Hippocampal formation (tissue), 2 donors: ENCODE measurements at places on chromosomes 4 and X.
A peak's percentile ranks its signal among the peaks of the same experiment; 100 is the strongest.

GRCh38 chrX:48043056-48043455 lies 28.4 kb downstream of the ZNF630 start:
- no peak for DNase-seq

GRCh38 chr4:168696826-168697225 lies 200.0 kb downstream of the PALLD start:
- no peak for DNase-seq

GRCh38 chr4:159444678-159445077 lies 341.8 kb downstream of the RAPGEF2 start:
- DNase-seq: no peak

DNA sequence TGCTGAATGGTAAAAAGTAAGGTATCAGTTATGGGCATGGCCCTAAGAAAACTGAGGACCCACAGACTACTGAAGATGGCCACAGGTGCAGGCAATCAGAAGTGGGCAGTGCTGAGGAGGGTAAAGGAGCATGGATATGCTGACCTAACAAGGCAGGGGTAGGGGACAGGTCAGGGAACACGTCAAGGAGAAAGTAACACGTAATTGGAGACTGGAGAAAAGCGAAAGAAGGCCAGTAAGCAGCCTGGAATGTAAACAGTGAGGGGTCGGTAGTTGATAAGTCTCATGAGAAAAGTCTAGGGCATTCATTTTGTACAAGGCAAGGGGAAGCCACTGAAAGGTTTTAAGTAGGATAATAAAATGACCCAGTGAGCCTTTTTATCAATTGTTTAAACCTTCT lies 153.3 kb downstream of the PRDM5 start:
- DNase-seq: no peak

- no peak for DNase-seq
These were observed 34.9 kb downstream of the HMX1 start for GRCh38 chr4:8836664-8837171.

GRCh38 chr4:94765174-94765573 lies 7.4 kb downstream of the BMPR1B start:
- DNase-seq: no peak

DNA sequence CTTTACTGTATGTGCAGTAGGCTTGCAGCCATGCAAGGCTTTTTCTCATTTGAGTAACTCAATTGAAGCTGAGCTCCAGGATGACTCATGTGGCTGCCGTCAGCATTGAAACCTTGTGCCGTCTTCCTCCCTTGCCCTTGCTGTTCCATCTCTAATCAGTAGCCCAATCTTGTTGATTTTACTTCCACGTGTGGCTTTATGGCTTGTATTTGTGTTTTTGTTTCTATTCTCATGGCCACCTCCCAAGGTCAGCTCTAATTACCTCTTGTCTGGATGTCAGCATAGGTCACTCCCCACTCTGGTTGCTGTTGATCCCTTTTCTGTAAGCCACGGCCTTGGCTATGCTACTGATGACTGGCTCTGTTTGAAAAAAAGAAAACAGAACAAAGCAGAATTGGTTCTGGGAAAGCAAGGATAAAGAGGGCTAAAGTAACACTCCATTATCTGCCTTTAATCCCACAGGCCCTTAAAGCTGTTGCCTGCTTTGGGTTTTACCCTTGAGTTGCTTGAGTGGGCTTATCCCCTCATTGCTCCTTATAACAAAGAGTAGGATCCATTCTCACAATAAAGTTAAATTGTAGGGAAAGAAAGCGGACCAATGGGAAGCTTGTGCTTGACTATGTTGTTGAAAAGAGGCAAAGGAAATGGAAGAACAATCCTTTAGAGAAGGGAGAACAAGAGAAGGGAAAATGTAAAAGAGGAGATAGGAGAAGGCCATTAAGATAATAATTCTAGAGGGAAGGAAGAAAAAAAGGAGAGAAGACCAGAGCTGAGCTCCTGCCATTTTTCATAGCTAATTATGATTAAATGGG lies 173.9 kb upstream of the PGRMC2 start:
- DNase-seq: no peak

DNA sequence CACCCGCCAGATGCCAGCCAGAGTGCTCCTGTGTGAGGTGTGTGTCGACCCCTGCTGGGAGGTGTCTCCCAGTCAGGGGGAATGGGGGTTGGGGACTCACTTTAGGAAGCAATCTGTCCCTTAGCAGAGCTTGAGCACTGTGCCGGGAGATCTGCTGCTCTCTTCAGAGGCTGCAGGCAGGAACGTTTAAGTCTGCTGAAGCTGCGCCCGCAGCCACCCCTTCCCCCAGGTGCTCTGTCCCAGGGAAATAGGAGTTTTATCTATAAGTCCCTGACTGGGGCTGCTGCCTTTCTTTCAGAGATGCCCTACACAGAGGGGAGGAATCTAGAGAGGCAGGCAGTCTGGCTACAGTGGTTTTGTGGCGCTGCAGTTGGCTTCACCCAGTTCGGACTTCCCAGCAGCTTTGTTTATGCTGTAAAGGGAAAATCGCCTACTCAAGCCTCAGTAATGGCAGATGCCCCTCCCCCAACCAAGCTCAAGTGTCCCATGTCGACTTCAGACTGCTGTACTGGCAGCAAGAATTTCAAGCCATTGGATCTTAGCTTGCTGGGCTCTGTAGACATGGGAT lies 80.8 kb downstream of the CCSER1 start:
- DNase-seq: no peak

- no peak for DNase-seq
These were observed 7.9 kb downstream of the PDLIM5 start for GRCh38 chr4:94459462-94460161.

- DNase-seq: no peak
These were observed 34.9 kb upstream of the ANXA10 start for GRCh38 chr4:168057412-168057811.

DNA sequence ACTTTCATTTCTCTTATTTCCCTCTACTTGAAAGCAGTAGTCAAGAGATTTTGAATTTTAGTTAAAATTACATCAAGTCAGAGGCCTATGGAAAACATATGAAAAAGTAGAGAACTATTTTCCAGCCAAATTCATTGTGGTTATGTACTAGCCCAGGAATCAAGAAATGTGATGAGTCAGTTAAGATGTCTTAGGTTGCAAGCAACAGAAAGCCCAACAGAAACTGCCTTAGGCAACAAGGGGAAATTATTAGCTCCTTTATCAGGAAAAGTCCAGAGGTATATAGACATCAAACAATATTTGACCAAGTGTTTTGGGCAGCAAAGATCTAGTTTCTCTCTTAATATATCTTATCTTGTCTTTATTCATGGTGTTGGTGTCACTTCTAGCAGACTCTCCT lies 37.8 kb upstream of the FRMD7 start:
- DNase-seq: no peak

GRCh38 chr4:94304365-94304971 lies 38.2 kb downstream of the HPGDS start:
- DNase-seq: peak; percentile 29

GRCh38 chrX:13380211-13380610 lies 60.4 kb upstream of the ATXN3L start:
- DNase-seq: no peak

- DNase-seq: no peak
These were observed 31.9 kb downstream of the SETD7 start for GRCh38 chr4:139524062-139524631.

DNA sequence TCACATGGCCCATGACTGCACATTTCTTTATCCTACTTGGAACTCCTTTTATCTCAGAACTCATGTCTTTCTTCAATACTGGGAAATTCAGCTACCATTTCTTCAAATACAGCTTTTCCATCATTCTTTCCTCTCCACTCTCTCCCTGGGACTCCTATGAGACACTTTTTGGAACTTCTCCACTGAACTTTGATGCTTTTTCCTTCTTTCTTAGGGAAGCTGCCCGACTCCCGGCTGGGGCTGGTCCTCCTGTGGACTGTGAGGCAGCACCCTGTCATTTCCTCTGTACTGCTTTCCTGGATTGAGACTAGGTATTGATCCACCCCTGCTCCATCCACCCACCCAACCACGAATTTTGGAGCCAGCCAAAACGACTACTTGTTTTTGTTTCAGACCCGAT lies 40.0 kb downstream of the ZFYVE28 start:
- no peak for DNase-seq

DNA sequence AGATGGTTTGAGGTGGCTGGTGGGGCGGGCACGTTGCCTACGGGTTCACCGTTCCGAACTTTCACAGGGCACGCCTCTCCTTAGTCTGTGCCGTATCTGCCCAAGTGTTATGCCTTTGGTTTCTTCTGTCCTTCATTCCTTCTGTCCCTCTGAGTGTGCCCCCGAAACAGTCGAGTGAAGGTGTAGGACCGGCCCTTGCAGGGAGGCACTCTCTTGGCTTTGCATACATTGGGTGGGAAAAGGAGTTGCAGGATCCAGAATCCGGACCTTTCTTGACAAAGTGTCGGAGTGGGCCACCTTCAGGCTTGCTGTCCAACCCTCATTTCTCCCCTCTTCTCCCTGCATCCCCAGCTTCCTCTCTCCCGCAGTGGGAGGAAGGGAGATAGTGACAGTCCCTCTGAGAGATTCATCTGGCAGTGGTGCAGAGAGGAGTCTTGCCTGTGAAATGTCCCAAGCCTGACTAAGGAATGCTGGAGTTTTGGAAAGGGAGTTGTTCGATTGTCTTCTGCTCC lies 569 bp downstream of the ARFIP1 start:
- DNase-seq: no peak

DNA sequence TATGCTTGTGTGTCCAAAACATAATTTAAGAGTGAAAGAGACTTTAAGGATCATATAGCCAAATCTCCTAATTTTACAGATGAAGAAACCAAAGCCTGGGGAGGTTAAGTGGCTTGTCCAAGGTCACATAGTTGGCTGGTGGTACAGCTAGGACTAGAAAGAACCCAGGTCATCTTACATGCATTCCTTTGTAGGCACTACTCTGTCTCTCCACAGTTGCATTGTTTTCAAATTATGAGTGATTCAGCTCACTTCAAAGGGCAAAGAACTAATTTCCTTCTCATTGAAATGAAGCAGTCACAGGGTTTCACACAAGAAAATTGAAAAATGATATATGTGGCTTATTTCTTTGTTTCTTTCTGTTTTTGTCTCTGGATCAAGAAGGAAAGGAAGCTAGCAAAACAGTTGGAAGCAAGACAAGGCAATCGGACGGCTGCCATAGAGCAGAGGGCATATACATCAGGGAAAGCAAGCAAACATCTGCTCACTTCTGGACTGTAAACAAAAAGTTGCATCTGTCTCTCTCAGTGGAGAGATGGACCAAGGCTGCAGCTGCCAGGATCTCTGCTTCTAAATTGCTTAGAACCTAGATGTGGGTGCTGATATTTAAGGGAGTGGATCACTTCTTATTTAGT lies 107.5 kb upstream of the AMOT start:
- DNase-seq: no peak

DNA sequence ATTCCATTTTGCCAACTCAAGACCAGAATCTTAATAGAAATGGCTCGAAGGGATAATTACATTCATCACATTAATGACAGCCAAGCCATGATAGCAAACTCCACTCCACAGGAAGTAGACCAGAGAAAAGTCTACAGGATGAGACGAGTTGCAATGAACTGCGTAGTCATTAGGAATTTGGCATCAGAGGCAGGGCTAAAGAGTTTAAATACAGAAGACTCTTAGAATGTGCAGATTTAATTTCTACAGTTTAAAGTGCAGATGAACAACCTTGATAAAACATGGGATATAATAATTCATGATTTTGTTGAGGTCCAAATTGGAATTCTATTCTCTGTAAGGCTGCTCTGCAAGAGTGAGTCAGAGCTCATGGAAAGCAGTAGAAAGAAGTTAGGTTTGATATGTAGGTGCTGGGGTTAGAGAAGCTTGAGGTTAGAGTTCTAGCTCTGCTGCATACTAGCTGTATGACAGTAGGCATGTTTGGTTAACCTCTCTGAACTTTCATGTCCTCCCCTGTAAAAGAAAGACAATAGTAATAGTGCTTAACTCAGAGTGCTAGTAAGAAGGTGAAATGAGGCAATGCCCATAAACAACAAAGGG lies 32.2 kb downstream of the LNX1 start:
- DNase-seq: no peak

DNA sequence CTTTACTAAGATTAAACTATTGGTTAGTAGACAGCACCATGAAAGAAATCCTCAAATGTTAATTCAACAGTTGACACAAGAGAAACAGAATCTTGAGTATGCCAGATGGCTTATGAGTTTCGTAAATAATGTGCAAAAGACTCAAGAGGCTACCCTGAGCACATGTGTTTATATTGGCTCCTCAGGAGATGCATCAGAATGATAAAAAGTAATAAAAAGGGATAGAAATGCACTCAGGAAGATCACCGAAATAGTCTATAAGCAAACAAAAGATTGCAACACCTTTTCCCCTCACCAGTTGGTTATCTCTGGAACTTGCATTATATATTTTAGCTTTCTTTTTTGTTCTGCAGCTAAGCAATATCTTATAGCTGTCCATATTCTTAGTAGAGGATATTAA lies 84.4 kb downstream of the SCFD2 start:
- DNase-seq: no peak

GRCh38 chr4:17170131-17170530 lies 271.7 kb upstream of the LDB2 start:
- DNase-seq: no peak

- DNase-seq: no peak
These were observed 30.2 kb downstream of the MAP7D3 start for GRCh38 chrX:136220951-136221350.

DNA sequence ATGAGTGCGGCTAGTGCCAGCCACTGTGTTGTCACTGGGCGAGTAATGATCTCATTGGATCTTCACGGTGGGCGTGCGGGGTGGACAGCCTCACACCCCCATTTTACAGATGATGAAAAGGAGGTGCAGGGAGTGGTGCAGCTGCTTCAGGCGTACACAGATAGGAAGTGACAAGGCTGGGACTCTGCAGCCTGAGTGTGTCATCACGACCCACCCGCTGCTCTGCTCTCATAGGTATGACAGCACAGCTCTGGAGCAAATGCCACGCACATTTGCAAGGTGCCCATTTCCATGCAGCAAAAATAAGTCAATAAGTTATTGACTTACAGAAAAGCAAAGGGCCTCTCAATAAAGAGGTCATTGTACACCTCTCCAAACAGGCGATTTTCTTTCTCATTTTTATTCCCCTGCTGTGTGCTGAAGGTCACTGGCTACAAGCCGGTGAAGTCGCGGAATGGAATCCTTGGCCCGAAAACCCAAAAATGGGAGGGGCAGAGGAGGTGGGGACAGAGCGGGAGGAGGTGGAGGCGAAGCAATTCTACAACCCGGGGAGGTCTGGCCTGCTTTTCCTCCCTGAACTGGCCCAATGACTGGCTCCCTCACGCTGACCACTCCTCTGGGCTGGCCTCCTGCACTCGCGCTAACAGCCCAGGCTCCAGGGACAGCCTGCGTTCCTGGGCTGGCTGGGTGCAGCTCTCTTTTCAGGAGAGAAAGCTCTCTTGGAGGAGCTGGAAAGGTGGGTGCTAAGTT lies at the start of gene SOD3:
Gene SOD3, plus strand, starts transcription at position 658 of the 750 bp plus-strand sequence. CDS start 3,949 bp downstream, outside the sequence.
- peak; percentile 13 for DNase-seq
